M059J (cell line): ENCODE measurements at places on chromosomes 1 and 21.

- no peak for DNase-seq
Observed at GRCh38 chr1:30615076-30615795, 108.1 kb downstream of the MATN1 start.

- no peak for DNase-seq
Observed at GRCh38 chr1:28058168-28058567, 30.2 kb downstream of the EYA3 start.

- DNase-seq, result no peak
Observed at GRCh38 chr1:221437171-221437570, 304.7 kb downstream of the DUSP10 start.

DNA sequence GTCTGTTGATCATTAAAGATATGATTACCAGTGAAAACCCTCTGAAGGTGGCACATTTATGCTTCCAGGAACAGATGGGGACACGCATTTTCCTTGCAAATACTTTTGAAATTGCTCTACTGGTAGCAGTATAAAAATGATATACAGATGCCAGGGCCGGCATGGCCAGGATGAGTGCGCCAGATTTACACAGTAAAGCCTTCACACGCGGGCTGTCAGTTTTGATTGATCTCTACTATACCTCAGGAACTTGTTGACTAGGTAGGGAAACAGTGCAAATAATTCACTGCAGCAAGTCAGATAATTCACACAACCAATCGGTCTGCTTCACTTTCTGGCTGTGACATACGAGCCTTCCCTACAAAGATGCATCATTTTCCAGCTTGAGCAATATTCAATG lies 123.2 kb upstream of the BARHL2 start:
- DNase-seq, result no peak

- no peak for DNase-seq
Observed at GRCh38 chr1:190277107-190277506, 200.6 kb downstream of the BRINP3 start.

DNA sequence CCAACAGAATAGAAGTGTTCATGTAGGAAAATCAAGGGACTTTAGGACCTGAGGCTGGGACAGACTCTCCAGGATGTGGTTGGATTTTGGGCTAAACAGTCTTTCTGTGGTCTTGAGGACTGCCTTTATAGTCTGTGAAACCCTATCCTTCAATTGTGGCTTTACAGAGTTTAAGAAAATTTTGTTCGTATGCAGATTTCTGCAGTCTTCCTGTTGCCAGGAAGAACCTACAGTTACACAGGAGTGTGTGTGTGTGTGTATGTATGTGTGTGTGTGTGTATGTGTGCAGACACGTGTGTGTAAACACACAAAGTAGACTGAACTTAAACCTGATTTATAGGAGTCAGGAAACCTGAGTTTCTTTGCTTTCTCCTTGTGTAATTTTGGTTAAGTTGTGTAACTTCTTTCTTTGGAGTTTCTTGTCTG lies 22.8 kb downstream of the NEK7 start:
- DNase-seq, result peak; percentile 93

DNA sequence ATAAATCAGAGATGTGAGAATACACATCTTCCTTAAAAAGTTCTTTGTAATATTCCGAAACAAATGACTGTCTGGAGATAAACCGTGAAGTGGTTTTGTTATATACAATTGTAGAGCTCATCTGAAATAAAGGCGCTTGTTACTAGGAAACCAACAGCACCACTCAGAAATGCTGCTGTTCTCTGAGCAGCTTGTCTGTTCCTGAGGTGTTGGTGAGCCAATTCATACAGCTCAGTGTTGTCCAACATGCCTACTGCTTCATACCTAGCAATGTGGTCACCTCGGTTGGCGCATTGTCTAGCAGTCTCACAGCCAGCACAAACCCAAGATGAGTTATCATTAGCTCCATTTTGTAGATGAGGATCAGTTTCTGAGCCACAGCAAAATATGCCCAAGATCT lies 44.4 kb downstream of the GFI1 start:
- peak; percentile 16 for DNase-seq

DNA sequence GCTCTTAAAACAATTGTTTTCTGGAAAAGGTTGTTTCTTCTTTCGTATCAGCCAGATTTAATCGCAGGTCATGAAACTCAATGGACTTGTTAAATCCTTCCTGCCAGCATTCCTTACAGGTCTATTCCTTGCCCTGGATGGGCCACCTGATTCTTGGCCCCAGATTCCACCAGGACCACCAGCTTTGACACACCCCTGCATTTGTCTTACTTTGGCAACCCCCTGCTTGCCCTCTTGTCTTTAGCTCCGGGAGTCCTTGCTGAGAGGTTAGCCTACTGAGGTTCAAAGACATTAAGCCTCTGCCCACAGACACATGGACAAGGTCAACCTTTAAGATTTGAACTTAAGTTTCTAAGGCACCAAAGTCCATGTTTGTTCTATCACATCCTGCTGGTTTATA lies 27.1 kb upstream of the DAB1 start:
- no peak for DNase-seq

DNA sequence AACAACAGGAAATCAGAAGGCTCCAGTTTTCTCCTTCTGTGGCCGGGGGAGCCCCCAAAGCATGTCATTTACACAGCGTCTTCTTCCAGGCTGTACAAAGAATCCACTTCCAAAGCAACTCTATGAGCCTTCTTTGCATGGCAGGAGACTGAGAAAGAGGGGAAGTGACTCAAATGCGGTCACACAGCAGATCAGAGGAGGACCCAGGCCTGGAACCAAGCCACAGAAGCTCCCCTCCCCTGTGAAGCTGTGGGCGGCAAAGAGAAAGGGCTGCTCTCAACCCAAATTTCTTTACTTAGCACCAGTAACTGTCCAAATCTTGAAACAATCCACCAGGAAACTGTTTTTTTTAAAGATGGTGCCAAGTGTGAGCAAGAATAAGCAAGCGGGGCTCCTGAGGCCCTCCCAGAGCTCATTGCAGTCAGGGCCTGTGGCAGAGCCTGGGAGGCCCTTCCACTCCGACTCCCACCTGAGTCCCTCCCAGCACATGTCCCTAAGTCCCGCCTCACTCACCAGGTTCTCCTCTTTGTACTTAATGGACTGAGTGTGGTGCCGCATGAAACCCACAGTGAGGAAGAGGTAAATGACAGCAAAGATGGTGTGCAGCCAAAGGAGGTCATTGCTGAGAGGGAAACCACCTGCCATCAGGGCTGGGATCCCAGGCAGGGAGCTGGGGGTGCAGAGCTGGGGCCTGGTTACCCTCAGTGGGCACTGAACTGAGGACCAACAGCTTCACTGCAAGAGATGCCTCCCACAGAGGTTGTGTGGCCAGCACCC lies 15.9 kb downstream of the TMEM63A start:
- peak; percentile 93 for DNase-seq

- no peak for DNase-seq
Observed at GRCh38 chr1:8891401-8891800, 12.9 kb upstream of the ENO1 start.

GRCh38 chr1:6170742-6171201 lies 9.3 kb downstream of the CHD5 start:
- DNase-seq, result no peak

DNA sequence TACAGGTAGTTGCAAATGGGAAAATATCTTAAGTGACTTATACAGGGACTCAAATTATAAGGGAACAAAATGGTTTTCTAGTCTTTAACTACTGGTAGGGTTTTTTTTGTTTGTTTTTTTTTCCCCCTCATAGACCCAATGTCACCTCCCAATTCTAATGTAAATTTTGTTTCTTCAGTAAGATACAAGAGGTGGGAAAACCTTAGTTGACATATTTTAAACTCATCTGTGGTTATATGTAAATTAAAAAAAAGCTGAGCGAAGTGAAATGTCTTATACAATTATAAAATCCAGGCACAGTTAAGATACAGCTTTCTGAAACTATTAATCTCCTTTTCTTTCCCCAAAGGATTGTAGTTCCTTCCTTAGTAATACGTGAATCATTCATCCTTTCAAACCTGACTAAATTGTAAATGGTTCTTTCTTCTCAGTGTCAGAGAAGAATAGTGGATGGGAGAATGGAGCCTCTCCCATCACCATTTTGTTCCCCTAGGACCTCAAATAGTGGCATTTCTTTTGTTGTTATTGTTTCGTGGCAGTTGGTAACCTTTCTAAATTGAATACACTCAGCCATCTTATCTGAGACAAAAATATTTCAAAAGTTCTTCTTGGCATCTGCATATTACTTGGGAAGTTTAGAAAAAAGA lies 11.2 kb downstream of the TSEN15 start:
- no peak for DNase-seq

DNA sequence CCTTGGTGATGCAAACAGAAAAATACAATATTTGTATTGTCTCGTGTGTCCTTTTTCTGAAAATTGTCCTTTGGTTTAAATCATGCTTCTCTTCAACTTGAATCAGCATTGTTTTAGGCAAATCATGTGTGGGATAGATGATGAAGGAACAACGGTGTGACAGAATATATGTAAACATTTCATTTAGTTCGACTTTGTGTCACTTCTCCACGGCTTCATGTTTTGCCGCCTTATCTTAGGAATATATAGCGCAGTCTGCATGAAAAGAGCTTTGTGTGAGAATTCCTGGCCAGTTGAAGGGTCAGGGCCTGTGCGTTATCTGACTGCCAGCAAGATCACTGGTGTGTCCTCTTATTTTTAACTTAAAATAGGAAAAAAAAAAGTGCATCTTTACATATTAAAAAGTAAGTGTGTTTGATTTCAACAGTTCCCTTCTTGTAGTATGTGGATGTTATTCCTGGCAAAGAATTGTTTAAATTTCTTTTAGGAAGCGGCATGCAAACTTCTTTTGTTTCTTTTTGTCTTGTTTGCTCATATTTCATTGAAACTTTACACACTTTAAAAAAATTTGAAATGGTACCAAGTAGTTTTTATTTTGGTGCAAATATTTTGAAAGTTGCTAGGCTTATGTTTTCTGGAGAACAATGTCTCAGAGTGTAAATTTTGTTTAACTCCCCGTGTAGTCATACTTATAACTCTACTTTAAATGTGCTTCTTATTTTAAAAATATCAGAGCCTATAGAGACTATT lies 465.2 kb downstream of the USP25 start:
- peak; percentile 54 for DNase-seq

GRCh38 chr1:110872745-110873720 lies at the start of gene CD53:
Gene CD53, plus strand, starts transcription at chr1:110873148. Its CDS starts 18,261 bp downstream, at chr1:110891409.
- no peak for DNase-seq

DNA sequence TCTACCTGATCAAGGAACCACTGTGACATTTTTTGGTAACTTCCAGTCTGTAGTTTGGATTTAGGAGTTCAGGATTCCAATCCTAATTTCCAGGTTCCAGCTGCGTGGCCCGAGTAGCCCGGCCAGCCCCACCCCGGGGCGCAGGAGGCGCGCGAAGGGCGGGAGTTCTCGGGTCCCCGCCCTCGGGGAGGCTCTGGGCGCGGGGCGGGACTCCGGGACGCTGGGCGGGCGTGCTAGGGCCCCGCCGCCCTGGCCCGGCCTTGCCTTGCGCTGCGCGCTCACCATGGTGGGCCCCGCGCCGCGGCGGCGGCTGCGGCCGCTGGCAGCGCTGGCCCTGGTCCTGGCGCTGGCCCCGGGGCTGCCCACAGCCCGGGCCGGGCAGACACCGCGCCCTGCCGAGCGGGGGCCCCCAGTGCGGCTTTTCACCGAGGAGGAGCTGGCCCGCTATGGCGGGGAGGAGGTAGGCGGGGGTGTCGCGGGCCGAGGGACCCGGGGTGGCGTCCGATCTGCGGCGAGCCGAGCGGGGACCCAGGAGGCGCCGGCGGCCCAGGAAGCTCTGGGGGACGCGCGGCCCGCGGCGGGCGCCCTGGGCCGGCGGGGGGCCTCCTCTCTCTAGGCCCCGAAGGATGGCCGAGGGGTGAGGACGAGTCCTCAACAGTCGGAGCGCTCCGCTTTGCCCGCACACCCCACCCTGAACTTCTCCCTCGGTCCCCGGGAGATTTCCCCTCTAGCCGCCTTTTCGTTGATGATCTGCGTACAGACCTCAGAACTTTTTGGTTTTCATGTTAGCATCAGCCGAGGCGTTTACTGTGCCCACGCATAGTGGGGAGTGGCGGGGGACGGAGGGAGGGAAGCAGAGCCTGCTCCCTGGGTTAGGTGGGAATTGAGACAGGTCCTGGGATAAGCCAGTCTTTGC lies at the start of gene NENF:
TSS of gene NENF (plus strand) at position 260 of the 916 bp plus-strand sequence. CDS start at position 284, 24 bp downstream.
- DNase-seq, result peak; percentile 81

DNA sequence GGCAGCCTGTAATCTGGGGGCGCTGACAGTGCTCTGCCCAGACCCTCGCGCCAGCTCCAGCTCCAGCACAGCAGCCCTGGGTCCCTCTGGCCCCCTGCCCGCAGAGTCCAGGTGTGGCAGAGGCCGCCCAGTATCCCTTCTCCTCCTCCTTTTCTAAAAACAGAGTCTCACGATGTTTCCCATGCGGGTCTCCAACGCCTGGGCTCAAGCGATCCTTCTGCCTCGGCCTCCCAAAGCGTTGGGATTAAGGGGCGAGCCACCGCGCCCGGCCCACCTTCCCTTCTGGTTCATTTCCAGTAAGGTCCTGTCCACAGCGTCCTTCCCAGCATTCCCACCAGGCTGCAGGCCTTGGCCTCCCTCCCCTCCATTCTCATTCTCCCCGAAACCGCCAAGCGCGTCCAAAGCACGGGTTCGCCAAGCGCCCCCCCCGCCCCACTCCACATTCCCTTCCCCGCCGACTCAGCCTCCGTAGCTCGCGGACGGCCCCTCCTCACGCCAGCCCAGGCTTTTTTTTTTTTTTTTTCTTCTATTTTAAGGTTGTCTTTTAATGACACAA lies 2.0 kb upstream of the PCBP3 start:
- no peak for DNase-seq

GRCh38 chr21:38984982-38985567 lies 179.3 kb downstream of the ETS2 start:
- peak; percentile 93 for DNase-seq
